ENCODE measurements at places on chromosomes 5 and 9.

GRCh38 chr9:76302947-76303550, 91.2 kb downstream of the RFK start:
- DNase-seq, result peak; percentile 12

- DNase-seq, result no peak
Measured at GRCh38 chr5:39526914-39527477, 102.2 kb upstream of the DAB2 start.

GRCh38 chr9:13351778-13352386, 72.4 kb upstream of the MPDZ start:
- no peak for DNase-seq

GRCh38 chr9:7907551-7908337, 108.2 kb upstream of the DMAC1 start:
- DNase-seq, result no peak

DNA sequence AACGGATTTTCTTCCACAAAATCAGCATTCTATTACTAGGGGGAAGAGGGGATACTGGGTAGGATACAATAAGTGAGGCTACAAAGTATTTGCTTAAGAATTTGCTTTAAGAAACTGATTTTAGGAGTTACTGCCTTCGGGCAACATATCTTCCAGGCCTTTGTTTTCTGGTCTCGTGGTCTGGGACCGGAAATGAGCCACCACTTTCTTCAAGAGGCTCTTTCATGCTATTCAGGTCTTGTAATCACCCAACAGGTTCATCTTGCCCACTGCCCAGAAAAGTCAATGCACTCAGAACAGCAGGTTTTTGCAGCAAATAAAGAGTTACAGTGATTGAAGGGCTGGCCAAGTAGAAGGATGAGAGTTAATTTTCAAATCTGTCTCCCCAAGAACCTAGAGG, 6.6 kb upstream of the AOPEP start:
- no peak for DNase-seq

- no peak for DNase-seq
Measured at GRCh38 chr5:148988328-148988727, 74.5 kb downstream of the SH3TC2 start.

DNA sequence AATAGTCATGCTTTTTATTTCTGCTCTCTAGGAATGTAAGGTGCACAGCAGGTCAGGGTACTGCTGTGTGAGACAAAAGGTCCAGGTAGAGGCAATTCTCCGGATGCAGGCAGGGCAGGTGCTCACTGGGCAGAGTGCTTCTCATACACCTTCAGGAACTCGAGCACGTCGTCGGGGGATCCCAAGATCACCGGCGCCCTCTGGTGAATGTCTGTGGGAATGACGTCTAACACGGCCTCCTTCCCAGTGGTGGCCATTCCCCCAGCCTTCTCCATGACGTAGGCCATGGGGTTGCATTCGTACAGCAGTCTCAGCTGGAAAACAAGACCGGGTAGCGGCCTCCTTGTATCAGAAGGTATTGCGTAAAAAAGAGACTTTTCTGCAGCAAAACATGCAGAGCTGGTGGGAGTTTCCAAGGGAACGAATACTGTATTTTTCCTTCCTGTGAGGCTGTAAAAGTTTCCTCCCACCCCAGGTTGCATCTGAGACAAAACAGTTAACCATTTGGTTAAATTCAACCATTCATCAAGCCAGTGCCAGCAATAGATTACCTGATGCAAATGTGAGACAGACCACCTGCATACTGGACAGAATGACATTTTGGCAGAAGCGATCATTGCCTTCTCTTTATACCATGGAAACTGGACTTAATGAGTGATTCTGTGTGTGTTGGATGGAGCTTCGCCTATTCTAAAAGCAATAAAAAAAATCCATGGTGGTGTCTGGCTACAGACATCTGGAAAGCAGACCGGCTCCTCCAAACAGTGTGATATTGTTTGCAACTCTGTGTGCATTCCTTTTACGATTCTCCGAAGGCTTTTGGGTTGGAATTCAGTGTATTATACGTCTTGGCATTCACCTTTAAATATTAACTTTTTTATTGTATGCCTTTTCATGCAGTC, 9.9 kb upstream of the FBP2 start:
- no peak for DNase-seq

DNA sequence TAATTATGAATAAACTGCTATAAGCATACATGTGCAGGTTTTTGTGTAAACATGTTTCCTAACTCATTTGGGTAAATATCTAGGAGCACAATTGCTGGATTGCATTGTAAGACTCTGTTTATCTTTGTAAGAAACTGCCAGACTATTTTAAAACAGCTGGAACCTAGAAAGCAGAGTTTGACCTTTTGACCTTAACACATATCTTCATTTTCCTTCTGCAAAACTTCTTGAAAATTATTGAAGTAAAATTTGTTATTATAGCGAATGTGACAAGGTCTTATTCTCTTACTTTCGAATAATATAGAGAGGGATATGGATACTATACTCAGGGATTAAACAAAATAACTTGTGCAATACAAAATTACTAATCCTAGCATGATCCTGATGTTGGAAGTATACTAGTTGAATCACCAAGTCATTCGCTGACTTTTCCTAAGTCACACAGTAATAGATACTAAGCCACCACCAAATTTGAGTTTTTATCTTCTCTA, 3.2 kb upstream of the ANXA1 start:
- no peak for DNase-seq

- DNase-seq, result no peak
Measured at GRCh38 chr9:130453487-130453886, 8.7 kb downstream of the ASS1 start.

- DNase-seq, result no peak
Measured at GRCh38 chr9:100368672-100369071, 15.9 kb upstream of the TEX10 start.

DNA sequence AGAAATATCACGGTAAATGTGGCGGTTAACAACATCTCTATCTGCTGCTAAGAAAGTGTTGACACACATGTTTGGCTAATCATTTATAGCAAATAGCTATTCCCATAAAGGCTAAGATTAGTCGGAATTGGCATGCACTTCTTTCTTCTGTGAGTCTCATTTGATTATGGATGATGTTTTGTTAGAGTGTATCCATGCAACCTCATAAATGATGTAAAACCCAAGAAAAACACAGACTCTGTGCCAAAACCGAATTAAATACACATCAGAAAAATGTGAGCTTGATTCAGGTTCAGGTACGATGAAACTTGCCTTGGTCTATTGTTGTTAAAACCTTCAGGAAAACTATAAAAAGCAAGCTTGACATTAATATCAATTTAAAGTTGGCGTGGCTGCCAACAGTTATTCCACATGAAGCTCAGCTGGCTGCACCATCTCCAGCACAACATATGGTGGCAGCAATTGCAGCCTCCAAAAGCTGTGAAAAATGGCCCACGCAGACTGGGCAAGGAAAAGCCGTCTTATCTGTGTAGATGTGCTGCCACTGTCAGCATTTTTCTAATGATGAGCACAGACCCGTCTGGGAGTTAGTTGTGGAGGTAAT, 41.1 kb upstream of the ICE1 start:
- no peak for DNase-seq

DNA sequence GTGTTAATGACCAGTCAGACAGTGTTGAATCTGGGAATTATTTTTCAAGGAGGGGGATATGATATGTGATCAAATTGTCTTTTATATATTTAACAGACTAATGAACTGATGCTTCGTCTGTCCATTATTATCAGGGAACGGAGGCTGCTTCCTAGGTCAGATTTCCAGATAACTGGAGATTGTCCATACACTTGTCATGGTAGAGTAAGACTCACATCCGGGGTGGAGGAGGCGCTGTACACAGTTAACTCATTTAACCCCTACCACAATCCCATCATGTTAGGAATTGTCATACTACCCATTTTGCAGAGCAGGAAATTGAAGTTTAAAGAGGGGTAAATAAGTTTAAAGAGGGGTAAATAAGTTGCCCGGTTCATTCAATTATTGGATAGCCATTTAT, 55.9 kb downstream of the ARHGAP26 start:
- DNase-seq, result no peak

- DNase-seq, result no peak
Measured at GRCh38 chr9:124248960-124249359, 8.8 kb upstream of the NEK6 start.

- no peak for DNase-seq
Measured at GRCh38 chr5:104421431-104421830, 858.8 kb upstream of the NUDT12 start.

GRCh38 chr9:98227883-98228282, 27.6 kb downstream of the TBC1D2 start:
- DNase-seq, result no peak

GRCh38 chr9:71010258-71010657, 111.2 kb downstream of the TRPM3 start:
- DNase-seq, result no peak

GRCh38 chr5:151156507-151157420, 815 bp downstream of the ANXA6 start:
- DNase-seq, result no peak

GRCh38 chr5:17346811-17347210, 129.4 kb downstream of the BASP1 start:
- no peak for DNase-seq

- DNase-seq, result no peak
Measured at GRCh38 chr5:71471193-71471592, 15.7 kb downstream of the BDP1 start.

GRCh38 chr5:161399996-161400562, 146.4 kb downstream of the GABRB2 start:
- no peak for DNase-seq

DNA sequence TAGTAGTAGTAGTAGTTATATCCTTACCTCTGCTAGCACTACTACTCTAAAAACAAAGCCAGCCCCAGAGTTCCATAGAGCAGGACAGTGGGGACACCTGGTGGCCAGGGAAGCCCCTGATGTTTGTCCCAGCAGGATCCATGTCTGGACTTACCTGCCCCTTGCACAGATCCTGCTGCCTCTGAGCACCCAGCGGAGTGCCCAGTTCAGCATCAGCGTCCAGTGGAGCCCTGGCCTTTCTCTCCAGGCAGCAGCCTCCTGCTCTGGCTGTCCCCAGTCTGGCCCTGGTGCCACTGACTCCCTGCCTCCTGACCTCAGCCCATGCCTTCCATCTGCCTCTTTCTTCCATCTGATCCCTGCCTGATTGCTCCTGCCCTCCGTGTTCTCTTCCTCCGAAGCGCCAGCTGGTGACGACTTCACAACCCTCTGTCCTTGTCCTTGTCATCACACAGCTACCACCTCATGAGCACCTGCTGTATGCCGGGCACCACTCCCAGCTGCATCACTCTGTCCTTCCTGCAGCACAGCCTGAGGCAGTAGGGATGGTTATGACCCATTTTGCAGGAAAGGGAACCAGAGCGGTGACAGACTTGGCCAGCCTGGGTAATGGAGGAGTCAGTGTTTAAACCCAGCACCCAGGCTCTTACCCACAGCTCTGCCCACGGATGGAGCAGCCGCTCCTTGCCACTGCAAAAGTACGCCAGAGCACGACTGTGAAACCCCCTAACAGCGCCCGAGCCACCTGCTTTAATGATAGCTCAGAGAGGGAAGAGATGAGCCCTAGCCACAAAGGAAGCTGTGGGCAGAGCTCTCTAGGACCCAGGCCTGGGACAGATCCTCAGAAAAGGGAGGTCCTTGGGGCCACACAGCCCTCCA, 11.5 kb downstream of the SARDH start:
- DNase-seq, result no peak

DNA sequence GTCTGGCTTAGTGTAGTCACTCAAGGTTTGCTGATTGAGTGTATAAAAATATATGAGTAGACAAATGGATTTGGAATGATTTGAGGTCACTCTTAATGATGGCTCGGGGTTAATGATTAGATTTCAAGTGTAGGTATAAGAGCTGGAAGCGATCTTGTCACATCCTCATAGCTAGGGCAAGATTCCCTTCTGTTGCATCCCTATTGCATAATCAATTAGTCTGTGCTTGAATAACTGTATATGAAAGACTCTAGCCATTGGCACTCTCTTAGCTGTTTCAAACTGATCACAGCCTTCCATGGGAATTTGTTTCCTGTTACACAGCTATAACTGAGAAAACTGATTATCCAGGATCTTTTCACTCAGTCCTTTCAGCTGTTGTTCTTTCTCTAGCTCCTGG, 811.6 kb downstream of the TLE4 start:
- DNase-seq, result no peak

- no peak for DNase-seq
Measured at GRCh38 chr5:133525126-133525525, 87.2 kb downstream of the FSTL4 start.

DNA sequence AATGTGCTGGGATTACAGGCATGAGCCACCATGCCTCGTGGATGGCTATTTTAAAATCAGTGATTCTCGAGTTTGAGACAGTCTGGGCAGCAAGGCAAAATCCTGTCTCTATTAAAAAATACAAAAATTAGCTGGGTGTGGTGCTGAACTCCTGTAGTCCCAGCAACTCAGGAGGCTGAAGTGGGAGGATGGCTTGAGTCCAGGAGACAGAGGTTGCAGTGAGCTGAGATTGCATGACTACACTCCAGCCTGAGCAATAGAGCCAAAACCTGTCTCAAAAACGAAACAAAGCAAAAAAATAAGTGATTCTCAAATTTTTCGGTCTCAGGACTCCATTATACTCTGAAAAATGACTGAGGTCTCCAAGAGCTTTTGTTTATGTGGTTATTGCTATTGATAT, 47.9 kb upstream of the HSPA9 start:
- DNase-seq, result no peak

DNA sequence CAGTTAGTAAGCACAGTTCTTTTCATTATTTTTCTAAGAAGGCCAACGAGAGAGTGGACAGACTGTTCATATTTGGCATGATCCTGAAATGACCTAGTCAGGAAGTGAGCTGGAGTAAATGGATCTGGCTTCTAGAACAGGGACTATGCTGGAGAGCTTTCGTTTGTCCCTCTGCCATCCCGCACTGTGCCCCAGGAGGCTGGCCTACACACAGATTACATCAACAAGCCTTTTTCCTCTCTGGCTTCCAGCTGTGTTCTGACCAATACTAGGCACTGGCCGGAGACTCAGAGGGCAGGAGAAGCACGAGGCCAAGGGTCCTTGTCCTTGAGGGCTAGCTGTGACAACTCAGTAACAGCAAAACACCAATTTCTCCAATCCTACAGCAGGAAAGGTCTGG, 127.8 kb downstream of the MED27 start:
- no peak for DNase-seq

- DNase-seq, result no peak
Measured at GRCh38 chr9:85949586-85950335, 8.8 kb downstream of the NAA35 start.

DNA sequence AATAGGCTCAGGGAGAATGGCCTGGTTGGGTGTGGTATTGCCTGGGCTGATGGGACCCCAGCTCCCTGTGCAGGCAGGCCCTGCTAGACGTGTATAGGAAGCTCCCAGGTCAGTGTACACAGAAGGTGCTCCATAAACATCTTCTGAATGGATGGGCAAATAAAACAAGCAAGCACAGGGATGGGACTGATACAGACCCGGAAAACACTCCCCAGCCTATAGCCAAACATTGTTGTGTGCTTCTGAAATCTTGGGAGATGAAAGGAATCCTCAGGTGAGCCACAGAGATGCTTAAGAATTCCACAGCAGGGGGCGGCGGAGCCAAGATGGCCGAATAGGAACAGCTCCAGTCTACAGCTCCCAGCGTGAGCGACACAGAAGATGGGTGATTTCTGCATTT, 151.8 kb downstream of the ENTREP1 start:
- DNase-seq, result no peak

All from AG04449 (cell line).